Uterine smooth muscle cell (primary cell): ENCODE measurements at places on chromosomes 3 and 15. TPM values are rescaled to one million over a fixed set of nuclear protein-coding genes. Genes with fewer than 3 reads are reported as not detected.

The LRRC2 gene
- total RNA-seq: 1.9 and 7.4 TPM in 2 replicates

The SATB1 gene
- 14.9 and 21.5 TPM in 2 replicates for total RNA-seq

The FRMD4B gene
- 1.9 and 7.5 TPM in 2 replicates for total RNA-seq

The IL5RA gene
- not detected in 2 replicates for total RNA-seq

The GPR160 gene
- 0.22 and 0.50 TPM in 2 replicates for total RNA-seq

The PLA2G4B gene
- 1.2 and 1.9 TPM in 2 replicates for total RNA-seq

The CD80 gene
- total RNA-seq: 0.37 TPM in 1 of 2 replicates, not detected in the other

The NOX5 gene
- total RNA-seq: 0.22 and 0.25 TPM in 2 replicates

The PFN2 gene
- total RNA-seq: 286 and 403 TPM in 2 replicates

The PPARG gene
- total RNA-seq: 35.6 and 49.2 TPM in 2 replicates

The IMPG2 gene
- 0.25 and 0.44 TPM in 2 replicates for total RNA-seq

The CACNA2D3 gene
- not detected in 2 replicates for total RNA-seq

The PAQR5 gene
- 0.37 and 1.5 TPM in 2 replicates for total RNA-seq
